ENCODE measurements at places on chromosomes 3 and 15.

DNA sequence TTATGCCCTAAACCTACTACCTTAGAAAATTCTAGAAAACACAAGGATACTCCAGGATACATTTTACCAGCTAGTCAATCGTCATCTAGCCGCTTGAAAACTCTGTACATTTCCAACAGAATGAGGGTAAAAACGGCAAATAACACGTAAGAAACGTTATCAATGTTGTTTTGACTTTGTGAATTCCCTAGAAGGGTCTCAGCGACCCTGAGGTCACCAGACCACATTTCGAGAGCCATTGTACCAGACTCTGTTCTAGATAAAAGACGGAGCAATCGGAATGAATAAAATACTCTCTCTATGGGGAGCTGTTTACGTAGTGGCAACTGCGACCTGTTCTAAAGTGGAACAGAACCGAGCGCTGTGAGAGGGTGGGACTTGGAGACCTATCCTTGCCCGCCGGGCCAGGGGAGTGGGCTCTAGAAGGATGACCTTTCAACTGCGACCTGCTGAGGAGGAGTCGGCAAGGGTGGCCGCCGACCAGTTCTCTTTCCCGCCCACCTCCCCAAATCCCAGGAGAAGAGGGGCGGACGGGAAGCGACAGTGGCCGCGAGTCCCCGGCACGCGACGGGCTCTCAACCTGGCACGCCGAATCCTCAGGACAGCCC is 778 bp upstream of the AP4E1 start:
- peak; percentile 42 for DNase-seq

DNA sequence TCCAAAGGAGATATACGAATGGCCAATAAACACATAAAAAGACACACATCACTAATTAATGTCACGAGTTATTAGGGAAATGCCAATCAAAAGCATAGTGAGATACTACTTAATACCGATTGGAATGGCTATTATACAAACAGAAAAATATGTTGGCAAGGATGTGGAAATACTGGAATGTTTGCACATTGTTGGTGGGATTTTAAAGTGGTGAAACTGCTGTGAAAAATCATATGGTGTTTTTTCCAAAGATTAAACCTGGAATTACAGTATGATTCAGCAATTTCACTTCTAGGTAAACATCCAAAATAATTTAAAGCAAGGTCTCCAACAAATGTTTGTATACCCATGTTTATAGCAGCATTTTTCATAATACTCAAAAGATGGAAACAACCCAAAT is 765.5 kb downstream of the VGLL3 start:
- no peak for DNase-seq

GRCh38 chr15:63722204-63722808 is 111.4 kb downstream of the HERC1 start:
- DNase-seq: no peak

DNA sequence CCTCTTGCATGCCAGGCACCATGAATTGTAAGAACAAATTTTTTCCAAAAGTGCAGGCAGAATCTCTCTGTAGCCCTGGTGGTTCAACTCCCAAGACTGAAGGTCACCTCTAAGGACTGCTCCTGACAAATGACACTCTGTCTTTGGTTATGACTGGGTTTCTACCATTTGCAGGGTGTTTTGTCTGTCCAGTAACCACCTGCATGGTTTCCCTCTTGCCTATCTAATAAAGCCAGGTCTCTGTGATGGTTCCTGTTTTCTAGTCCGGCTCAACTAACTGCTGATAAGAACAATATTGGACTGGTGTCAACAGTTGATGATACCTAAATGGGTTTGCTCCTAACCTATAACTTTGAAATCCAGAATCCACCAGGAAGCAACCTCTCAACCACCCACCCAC is 43.7 kb downstream of the ATP8B4 start:
- DNase-seq: no peak

DNA sequence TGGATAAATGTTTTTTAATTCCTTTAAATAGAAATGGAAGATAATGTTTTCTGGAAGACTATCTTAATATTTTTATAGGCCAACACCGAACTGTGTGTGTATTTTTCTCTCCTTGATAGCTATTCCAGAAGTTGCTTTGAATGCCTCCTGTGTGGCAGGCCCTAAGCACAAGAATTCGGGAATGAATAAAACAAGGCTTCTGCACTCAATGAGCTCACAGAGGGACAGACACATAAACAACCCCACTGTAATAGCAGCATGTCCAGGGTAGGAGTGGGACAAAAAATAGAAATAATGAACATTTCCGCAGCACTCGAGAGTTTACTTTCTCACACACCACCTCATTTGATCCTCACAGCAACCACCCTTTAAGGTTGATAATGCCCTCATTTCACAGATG is 18.0 kb downstream of the SRGAP3 start:
- no peak for DNase-seq

- no peak for DNase-seq
These were observed 31.5 kb downstream of the LOXL1 start for GRCh38 chr15:73957785-73958184.

DNA sequence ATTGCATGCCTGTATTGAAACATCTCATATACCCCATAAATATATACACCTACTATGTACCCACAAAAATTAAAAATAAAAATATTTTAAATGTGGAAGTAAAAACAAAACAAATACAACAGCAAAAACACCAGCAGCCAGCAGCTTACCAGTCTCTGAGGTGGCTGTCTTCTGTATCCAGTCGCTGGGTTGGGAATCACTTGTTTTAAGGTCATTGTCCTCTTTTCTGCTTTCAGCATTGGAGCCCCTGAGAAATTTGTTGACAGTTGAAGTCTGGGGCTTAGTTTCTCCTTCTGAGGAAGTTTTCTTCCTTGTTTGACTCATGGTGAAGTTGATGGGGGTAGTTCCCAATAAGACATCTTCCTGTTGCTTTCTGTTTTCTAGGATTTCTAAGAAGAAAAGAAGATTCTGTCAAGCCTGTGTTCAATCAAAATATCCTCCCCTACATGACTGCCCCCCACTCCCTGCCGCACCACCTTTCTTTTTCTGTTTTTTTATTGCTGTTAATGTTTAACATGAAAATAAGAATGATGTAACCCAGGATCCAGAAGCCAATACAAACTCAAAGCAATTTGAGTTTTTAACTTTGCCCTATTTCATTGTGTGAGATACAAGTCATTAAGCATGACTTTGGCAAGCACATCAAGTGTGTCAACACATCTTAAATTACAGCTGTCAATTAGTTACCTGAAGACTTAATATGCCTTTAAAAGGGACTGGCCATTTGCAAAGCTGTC is at the start of gene LRRC31:
Gene LRRC31 (minus strand): TSS at position 452 of the 737 bp plus-strand sequence. CDS start 128 bp downstream, at position 324.
- DNase-seq: no peak

DNA sequence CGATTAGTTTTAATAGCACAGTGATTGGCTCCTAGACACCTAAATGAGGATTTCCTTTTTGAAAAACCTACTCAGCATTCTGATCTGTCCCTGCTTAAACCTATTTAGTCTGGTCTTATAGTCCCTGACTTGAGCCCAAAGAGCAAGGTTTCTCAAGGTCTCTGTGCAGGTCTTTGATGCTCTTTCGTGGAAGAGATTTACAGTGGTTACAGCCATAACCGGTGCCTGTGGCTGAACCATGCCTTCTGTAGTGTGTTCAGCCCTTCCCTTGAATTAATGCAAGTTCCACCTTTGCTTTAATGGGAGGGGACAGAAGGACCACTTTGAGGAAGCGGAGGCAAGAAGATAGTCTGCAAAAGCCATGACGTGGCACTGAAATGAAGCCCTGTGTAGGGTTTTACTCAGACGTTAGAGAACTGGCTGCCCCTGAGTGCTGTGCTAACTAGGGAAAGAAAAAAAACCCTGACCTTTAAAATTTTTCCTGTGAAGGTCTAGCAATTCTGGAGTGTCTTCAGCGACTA is 43.0 kb downstream of the ZBTB38 start:
- DNase-seq: peak; percentile 66

GRCh38 chr3:5319454-5319853 is 131.9 kb downstream of the EDEM1 start:
- no peak for DNase-seq

- DNase-seq: no peak
These were observed 55.2 kb upstream of the GBE1 start for GRCh38 chr3:81816473-81817250.

DNA sequence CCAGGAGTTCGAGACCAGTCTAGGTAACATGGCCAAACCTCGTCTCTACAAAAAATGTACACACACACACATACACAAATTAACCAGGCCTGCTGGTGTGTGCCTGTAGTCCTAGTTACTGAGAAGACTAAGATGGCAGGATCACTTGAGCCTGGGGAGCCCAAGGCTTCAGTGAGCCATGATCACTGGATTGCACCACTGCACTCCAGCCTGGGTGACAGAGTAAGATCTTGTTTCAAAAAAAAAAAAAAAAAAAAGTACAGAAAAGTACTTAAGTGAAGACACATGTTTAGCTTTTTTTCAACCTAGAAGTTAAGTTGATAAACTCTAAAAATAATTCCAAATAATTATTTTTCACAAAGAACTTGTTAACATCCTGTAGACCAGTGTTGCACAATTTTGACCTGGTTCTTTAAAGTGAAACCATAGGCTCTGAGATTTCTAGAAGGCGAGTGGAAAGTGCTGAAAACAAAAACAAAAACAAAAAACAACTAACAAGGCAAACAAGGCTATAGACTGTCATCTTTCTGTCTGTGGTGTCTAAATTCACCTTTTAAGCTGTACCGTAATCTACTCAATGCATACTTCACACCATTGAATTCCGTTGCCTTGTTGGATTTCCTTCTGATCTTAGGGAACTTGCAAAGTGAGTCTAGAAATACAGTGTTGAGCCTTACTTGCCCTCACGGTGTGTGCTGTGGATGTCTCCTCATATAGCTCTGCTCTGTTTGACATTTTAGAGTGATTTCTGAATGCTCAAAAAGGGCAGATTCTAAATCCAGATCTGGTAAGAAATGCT is 63.5 kb downstream of the CHST2 start:
- no peak for DNase-seq

GRCh38 chr15:79091204-79091867 is 756 bp upstream of the RASGRF1 start:
- DNase-seq: no peak

DNA sequence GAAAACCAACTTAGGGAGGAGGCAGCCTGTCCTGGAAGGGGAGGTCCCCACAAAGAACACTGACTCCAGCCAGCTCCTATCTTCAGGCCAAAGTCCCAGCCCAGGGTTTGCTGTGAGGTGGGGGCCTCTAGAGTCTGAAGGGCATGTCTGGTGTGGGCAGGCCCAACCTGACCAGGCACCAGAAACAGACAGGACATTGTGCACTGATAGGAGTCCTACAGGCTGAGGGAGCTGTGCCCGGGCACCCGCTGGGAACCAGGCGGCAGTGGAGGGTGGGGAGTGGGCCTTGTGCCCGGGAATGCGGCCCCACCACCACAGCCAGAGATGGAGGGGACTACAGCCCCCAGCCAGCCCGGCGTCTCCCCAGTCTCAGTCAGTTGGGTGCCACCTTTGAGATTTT is 161.4 kb downstream of the WNT7A start:
- no peak for DNase-seq

- no peak for DNase-seq
These were observed 11.3 kb upstream of the TRAK1 start for GRCh38 chr3:42079701-42080452.

DNA sequence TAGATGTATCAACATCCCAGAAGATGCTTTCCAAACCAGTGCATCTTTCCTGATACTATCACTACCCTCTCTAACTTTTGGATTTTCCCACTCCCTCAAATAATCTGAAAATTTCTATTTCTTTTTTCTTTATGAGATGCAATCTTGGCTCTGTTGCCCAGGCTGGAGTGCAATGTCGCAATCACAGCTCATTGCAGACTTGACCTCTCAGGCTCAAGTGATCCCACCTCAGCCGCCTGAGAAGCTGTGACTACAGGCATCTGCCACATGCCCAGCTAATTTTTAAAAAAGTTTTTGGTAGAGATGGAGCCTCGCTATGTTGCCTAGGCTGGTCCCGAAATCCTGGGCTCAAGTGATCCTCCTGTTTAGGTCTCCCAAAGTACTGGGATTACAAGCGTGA is 239.7 kb downstream of the SUCLG2 start:
- no peak for DNase-seq

DNA sequence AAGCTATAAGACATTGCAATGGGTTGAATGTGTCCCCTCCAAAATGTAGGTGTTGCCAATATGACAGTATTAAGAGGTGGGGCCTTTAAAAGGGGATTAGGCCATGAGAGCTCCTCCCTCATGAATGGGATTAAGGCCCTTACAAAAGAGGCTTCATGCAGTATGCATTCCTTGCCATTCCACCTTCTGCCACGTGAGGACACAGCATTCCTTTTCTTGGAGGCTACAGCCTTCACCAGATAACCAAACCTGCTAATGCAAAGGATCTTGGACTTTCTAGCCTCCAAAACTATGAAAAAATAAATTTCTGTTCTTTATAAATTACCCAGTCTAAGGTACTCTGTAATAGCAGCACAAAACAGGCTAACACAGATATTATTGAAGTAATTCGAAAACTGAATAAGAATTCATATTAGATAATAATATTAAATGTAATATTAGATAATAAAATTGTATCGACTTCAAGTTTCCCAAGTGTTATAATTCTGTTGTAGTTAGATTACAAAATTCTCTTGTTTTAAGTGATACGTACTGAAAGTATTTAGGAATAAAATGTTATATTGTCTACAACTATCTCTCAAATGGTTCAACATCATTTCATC is 29.4 kb upstream of the ATP8B4 start:
- DNase-seq: no peak

DNA sequence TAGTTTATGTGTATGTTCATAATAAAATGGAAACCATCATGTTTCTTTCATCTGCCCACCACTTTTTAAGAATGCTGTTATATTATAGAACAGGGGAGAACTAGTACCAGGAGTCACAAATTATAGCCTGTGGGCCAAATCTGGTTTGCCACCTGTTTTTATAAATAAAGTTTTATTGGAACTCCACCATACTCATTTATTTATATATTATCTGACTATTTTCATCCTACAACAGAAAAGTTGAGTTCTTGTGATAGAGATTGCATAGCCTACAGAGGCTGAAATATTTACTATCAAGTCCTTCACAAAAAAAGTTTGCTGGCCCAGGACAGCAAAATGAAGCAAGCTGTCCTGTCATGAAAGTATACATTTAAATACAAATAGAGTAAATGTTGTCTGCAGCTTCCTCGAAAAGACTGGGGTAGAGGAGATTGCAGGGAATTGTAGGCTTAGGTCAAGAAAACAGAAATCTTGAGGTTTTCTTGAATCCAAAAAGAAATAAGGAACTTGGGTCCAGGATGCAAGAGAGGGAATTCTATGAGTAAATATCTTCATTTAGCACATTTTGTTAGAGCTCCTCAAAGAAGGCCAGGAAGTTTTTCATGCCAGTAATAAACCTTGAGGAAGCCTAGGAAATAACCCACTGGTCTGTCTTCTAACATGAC is 41.1 kb downstream of the FILIP1L start:
- DNase-seq: no peak

- DNase-seq: no peak
These were observed 32.0 kb upstream of the SLCO3A1 start for GRCh38 chr15:91821458-91821857.

DNA sequence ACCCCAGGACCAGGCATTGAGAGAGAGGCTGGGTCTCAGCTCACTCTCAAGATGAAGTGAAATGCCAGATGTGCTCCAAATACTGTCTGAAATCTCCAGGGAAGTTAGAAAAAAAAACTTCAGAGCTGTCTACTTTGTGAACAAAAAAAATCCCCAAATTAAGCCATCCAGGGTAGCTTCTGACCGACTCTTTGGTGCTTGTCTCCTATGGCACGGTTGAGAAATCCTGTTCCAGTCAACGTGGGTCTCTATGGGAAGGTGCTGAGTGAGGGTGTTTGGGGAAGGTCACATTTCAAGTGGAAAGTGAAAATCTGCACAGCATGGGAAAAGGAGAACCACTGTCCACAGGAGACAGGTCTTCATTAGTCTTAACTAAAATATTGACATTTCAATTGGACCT is 322.5 kb upstream of the CFAP20DC start:
- no peak for DNase-seq

GRCh38 chr3:160980740-160981139 is 124.4 kb downstream of the B3GALNT1 start:
- DNase-seq: no peak
